Fibroblast of mammary gland (primary cell): ENCODE measurements at places on chromosomes 5 and 9.

GRCh38 chr5:157222506-157223230 lies 42.0 kb downstream of the ITK start:
- peak; percentile 66 for DNase-seq

GRCh38 chr5:32419791-32420190 lies 24.7 kb downstream of the ZFR start:
- DNase-seq = no peak

GRCh38 chr9:118785456-118785855 lies 583.8 kb downstream of the BRINP1 start:
- no peak for DNase-seq

- no peak for DNase-seq
Observed at GRCh38 chr9:92978345-92978875, 31.1 kb downstream of the FGD3 start.

DNA sequence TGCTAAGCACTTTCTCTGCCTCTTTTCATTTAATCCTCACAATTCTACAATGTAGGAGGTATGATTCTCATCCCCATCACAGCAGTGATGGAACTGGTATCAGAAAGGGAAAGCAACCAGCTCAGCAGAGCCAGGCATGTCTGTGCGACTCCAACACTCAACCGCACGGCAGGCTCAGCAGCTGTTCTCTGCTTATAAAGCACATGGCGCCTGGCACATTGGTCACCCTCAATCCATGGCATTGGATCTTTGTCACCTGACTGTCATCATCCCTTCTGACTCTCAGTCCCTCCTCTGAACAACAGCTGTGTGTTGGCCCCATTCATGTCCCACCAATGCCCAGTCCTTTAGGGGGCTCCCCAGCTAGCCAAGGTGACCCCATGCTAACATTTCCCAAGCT lies 45.1 kb upstream of the HAND1 start:
- DNase-seq = no peak
